Activated naive CD4-positive, alpha-beta T cell treated with anti-CD3 and anti-CD28 coated beads, Interleukin-2, amount 10 ng/mL, durations not matched to agents 7 days and 5 days (primary cell): ENCODE measurements at places on chromosomes 4 and X.

- no peak for DNase-seq
Observed at GRCh38 chrX:116009861-116010710, 160.5 kb upstream of the AGTR2 start.

- DNase-seq: no peak
Observed at GRCh38 chr4:110840221-110840654, 217.4 kb upstream of the PITX2 start.

- no peak for DNase-seq
Observed at GRCh38 chrX:110692866-110693265, 102.8 kb downstream of the CHRDL1 start.

DNA sequence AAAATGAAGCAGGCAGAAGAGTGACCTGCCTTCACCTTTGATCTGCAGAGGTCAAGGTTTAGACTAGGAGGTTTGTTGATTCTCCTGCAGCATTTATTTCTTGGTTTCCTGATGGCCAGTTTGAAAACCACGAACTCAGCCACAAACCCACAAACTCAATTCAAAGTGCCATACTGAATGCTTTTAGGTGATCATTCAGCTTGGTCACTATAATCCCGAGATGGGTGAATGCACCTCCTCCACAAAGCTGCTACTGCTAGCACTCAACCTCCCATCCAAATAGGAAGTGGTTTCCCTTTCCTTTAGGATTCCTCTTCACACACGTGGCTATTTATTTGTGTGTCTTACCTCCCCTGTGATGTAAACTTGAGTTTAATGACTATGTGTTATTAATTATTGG, 225.2 kb downstream of the MID1 start:
- DNase-seq: no peak

DNA sequence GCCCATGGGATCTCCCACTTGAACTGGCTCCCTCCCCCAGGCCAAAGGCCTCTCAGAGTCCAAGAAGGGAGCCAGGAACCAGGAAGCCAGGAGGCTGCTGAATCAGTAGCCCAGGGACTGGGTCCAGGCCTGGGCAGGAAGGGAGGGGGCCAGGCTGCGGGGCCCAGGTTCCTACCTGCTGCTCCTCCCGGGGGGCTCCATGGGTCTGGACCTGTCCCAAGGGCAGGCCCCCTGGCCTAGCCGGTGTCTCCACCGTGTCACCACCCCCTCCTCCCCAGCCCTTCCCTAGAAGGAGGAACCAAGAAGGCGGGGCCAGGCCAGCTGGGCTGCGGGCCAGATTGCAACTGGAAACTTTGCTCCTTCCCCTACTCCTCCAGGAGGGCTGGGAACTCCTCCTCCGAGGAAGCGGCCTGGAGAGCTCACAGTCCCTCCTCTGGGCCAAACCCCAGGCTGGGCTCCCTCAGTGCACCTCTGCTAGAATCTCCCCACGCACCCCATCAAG, at the start of gene IQSEC2:
TSS of gene IQSEC2 (minus strand) at position 264 of the 502 bp plus-strand sequence.
- DNase-seq: no peak

DNA sequence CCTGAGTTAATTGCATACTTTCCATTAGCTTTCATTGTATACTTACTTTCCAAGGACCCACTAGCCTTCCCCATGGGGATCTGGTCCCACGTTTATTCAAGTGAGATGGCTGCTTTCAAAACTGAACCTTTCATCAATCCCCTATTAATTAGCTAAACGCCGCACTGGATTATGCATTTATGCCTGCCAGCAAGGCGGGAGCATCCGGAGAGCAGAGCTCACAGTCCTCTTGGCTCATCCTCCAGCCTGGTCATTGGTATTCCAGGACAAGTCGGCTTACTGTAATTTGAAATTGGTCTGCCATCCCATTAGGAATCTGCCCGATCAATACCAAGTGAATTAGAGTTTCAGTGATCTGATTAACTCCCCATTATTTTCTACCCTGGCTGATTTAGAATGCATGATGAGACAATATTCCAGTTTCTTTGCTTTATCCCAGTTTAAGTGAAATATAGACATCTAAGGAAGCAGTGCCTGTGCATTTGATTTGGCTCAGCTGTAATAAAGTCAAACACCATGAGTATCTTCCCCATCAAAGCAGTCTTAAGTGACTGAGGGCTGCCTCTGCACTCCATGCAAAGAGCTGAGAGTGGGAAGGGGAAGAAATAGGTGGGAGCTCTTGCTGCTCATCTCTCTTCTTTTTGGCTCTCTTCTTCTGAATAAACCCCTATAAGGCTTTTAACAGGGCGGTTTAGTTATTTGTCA, 411.4 kb downstream of the GPAT3 start:
- DNase-seq: no peak

GRCh38 chr4:20367446-20367845, 115.7 kb downstream of the SLIT2 start:
- no peak for DNase-seq

- no peak for DNase-seq
Observed at GRCh38 chr4:181566490-181566889, 676.7 kb upstream of the TENM3 start.

DNA sequence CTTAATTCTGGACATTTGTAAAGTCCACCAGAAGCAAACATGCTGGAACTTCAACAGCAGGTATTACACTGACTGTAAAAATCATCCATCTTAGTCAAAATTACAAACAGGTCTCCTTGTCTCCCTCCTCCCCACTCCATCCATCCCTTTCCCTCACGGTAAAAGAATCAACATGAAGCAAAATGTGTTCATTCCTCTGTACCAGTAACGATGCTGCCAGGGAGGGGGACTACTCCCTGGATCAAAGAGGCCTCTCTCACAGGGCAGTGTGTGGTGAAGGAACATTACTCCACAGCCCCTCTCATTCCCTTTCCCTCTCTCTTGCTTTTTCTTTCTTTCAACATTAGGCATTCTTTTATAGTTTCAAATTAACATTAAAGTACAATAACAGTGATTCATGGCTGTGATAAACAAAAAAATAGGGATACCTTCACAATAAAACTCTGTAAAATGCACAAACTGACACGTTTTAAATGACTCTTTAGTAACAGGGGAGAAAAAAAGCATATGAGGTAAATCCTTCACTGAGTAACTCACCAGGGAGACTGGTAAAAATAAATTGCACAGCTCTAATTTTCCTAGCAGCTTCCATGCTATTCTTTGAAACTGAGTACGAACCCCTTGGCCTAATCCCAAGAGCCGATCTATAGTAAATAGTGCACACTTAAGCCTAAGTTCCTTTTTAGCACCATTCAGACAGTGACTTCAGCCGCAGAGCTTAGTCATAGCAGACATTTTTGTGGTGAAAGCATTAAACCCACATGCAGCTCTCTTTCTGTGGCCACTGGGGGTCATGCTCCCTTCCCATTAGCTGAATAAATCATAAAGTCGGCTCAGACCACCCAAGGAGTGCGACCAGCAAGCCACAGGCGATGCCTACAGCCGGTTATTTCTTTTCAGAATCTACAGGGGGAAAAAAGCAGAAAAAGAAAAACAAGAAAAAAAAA, 215.6 kb upstream of the GYPA start:
- DNase-seq: no peak

DNA sequence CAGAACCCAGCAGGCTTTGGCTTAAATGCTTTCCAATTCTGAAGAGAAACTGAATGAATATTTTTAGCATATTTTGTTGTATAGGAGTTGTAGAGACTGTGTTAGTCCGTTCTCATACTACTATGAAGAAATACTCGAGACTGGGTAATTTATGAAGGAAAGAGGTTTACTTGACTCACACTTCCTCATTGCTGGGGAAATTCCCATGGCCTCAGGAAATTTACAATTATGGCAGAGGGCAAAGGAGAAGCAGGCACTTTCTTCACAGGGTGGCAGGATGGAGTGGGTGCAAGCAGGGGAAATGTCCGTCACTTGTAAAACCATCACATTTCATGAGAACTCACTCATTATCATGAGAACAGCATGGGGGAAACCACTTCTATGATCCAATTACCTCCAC, 291.7 kb downstream of the PACRGL start:
- no peak for DNase-seq

DNA sequence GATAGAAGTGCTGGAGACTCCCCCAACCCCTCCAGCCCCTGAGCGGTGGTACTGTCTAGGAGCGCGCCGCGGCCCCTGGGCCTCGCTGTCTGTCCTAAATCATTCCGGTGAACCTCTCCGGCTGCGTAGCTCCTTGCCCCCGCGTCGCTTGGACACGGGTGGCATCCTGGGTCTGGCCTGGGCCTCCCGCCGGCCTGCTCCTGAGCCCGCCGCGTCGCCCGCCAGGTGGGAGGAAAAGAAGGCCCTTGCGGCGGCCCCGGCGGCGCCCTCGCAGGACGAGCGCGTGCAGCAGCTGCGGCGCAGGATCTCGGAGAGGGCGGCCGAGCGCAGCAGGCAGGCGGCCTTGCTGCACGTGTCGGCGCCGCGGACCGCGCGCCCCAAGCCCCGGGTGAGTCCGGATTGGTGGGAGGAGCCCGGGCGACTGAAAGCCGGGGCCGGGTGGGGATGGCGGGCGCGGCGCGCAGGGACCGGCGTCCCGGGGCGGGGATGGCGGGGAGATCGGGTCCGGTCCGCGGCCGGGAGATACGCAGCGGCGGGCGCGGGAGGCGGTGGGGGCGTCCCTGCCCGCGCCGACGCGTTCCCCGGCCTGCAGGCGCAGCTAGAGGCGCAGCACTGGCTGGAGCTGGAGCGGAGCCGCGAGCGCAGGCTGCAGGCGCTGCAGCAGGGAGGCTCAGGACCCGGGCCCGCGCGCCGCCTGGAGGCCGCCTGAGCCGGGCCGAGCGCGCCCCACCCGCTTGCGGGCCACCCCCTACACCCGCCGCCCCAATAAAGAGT, 6.5 kb upstream of the RNF4 start:
- DNase-seq: peak; percentile 73

DNA sequence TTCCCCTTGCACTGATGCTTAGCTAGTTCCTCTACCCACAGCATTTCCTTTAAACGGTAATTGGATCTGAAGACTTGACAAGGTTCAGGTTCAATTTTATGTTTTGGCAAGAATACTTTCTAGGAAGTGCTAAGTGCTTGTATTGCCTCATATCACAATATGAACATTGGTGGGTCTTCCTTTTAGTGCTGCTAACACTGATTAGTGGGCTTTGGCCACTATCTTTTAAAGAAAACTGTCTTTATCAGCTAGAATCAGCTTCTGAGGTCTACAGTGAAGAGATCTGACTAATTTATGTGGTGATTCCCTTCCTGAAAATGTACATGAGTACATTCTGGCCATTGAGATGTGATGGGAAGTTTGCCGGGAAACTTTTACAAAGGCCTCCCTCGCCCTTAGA, 316.7 kb upstream of the KLF3 start:
- no peak for DNase-seq

DNA sequence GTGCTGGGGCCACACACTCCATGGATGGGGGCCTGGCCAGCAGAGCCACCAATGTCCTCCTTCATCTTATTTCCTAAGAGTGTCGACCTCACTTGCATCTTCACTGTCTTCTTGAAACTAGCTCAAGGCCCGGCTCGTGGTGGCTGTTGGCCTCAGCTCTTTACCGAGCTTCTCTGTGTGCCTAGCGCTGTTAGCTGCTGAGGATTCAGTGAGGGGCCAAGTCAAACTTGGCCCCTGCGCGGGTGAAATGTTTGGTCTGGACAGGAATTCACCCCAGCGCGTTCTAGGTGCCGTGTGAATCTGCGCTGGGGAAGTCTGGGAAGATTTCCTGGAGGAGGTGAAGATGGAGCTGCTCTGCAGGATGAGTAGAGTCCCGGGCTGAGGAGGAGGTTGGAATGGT, 8.5 kb downstream of the SORCS2 start:
- DNase-seq: no peak

GRCh38 chr4:118739022-118739713, 54.0 kb downstream of the METTL14 start:
- DNase-seq: no peak

- DNase-seq: no peak
Observed at GRCh38 chr4:98641376-98641775, 17.0 kb downstream of the TSPAN5 start.

- no peak for DNase-seq
Observed at GRCh38 chr4:104235967-104236366, 258.7 kb downstream of the CXXC4 start.

DNA sequence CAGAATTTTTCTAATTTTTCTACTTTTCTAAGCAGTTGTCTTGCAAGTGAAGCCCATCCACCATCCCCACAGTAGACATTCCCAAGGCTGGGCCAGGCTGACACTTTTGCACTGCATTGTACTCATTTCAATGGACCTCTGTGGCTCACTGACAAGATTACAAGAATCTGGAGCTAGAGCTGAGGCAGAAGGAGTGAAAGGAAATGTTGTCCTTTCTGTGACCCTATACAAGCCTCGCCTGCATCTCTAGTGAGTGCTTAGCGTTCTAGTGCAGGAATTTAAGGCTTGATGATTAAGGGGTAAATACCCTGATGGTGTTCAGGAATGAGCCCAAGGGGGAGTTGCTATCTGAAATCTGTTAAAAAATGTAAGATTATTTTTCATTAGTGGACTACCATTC, 6.3 kb downstream of the MAGED1 start:
- no peak for DNase-seq

- no peak for DNase-seq
Observed at GRCh38 chr4:1490654-1491327, 84.5 kb upstream of the NKX1-1 start.

DNA sequence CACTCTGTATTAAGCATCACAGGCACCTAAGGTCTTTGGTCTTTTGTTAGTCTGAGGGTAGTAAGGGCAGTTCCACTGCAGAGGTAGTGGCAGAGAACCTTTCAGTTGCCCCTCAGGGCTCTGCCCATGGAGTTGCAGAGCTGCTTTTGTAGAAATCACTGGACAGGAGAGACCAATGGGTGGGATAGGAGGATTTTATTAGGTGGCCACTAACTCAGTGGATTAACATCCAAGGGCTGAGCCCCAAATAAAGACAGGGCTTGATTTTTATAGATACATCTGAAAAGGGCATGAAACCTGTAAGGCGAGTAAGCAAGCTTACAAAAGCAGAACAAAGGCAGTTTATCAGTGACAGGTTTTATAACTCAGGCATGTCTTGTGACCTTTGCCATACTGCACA, 1035.4 kb downstream of the SH3BGRL start:
- no peak for DNase-seq

GRCh38 chrX:135497736-135498135, 22.7 kb upstream of the INTS6L start:
- DNase-seq: no peak

GRCh38 chr4:79923281-79923680, 149.7 kb downstream of the ANTXR2 start:
- DNase-seq: no peak

DNA sequence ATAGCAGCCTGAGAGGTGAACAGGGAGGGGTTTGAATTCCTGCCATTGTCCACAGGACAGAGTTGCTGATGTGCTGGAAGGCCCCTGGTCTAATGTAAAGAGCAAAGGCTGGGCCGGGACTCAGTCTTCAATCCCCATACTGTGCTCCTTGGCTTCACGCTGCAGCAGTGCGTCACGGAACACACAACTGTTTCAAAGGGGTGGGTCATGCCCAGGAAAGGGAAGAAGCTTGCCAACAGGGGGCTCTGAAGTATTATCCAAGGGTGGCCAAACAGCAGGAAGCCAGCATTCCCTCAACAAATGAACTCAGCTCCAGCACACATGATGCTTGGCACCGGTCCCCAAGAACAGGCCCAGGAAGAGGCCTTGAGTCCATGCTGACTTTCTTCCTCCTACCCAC, 122.5 kb downstream of the NFKB1 start:
- DNase-seq: no peak
